ENCODE measurements at places on chromosomes 16 and 17. TPM values are rescaled to one million over a fixed set of nuclear protein-coding genes. Genes with fewer than 3 reads are reported as not detected.

BCL6B gene
- not detected for total RNA-seq

CLDN6 gene
- total RNA-seq = not detected

POLR2A gene
- total RNA-seq = 45.9 TPM

FADS6 gene
- total RNA-seq = not detected

WNT3 gene
- 3.0 TPM for total RNA-seq

CD79B gene
- not detected for total RNA-seq

HNF1B gene
- not detected for total RNA-seq

SLC16A11 gene
- not detected for total RNA-seq

FNDC8 gene
- not detected for total RNA-seq

GRCh38 chr17:4542003-4542725, 13.0 kb downstream of the MYBBP1A start:
- no peak for DNase-seq
- H3K36me3 ChIP-seq = no peaks in the 10 kb centered on the region
- H3K4me3 ChIP-seq = no peak overlapping the region
- no peak overlapping the region for H3K27ac ChIP-seq
- H3K27me3 ChIP-seq = no peaks in the 10 kb centered on the region

- no peaks in the 10 kb centered on the region for H3K27me3 ChIP-seq
- H3K27ac ChIP-seq = peak overlapping the region; percentile 98
- peaks cover 14% of the 10 kb centered on the region for H3K4me1 ChIP-seq
- H3K4me3 ChIP-seq = peak overlapping the region; percentile 98
- no peaks in the 10 kb centered on the region for H3K36me3 ChIP-seq
These were observed 762 bp downstream of the CDK12 start for GRCh38 chr17:39461926-39462569.

DNA sequence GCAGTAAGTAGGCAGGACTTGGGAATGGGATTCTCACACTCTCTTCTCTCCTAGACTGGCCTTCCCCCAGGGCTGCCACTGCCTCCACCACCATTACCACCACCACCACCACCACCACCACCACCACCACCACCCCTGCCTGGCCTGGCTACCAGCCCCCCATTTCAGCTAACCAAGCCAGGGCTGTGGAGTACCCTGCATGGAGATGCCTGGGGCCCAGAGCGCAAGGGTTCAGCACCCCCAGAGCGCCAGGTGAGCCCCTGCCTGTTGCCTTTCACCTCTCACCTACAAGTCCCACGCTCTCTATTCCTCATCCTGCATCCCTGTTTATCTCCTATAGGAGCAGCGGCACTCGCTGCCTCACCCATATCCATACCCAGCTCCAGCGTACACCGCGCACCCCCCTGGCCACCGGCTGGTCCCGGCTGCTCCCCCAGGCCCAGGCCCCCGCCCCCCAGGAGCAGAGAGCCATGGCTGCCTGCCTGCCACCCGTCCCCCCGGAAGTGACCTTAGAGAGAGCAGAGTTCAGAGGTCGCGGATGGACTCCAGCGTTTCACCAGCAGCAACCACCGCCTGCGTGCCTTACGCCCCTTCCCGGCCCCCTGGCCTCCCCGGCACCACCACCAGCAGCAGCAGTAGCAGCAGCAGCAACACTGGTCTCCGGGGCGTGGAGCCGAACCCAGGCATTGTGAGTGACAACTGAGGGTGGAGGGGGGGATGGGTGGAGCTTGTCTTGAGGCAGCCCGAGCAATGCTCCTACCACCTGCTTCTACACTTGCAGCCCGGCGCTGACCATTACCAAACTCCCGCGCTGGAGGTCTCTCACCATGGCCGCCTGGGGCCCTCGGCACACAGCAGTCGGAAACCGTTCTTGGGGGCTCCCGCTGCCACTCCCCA, 7.9 kb upstream of the TMEM88 start:
- no peak overlapping the region for H3K27ac ChIP-seq
- no peak overlapping the region for H3K4me3 ChIP-seq
- no peaks in the 10 kb centered on the region for H3K4me1 ChIP-seq
- H3K27me3 ChIP-seq = no peaks in the 10 kb centered on the region

DNA sequence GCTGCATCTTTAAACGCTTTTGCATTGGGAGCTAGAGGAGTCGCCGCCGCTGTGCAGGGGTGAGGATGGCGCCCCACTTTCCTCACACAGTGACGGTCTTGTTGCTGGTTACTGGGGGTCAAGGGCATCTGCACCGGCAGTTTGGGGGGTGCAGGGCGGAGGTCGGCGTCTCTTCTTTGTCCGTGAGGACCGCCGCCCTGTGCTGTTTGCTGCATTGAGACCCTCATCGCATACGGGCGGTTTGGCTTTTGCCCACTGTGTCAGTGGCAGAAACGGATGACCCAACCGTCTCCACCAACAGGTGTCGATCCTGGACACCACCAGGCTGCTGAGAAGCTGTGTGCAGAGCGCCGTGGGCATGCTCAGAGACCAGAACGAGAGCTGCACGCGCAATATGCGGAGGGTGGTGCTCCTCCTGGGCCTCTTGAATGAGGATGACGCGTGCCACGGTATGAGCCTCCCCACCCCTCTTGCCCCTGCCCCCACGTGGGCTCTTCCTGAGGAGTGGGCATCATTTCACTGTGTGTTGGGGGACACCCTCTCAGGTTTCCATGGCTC, 61.2 kb upstream of the ENDOV start:
- no peaks in the 10 kb centered on the region for H3K4me1 ChIP-seq
- no peak overlapping the region for H3K27ac ChIP-seq
- DNase-seq = no peak
- no peaks in the 10 kb centered on the region for H3K27me3 ChIP-seq

DNA sequence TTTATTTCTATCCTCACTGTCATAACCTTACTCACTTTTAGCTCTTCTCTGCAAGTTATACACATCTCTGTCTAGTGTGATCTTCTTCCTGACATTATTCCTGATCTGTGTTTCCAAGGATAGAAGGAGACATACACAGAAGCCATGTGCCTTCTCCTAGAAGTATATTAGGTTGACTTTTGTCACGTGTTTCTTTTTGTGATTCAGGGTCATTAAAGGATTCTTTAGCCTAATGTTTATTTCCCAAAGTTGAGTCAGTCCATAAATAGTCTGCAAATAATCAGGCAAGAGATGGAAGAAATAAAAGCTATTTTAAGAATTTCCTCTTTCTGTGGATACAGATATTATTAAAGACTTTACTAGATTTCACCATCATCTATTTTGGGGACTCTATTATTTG, 214.1 kb upstream of the GOT2 start:
- H3K27ac ChIP-seq = no peak overlapping the region
- no peaks in the 10 kb centered on the region for H3K4me1 ChIP-seq
- no peaks in the 10 kb centered on the region for H3K36me3 ChIP-seq
- no peak overlapping the region for H3K4me3 ChIP-seq
- H3K27me3 ChIP-seq = no peaks in the 10 kb centered on the region

DNA sequence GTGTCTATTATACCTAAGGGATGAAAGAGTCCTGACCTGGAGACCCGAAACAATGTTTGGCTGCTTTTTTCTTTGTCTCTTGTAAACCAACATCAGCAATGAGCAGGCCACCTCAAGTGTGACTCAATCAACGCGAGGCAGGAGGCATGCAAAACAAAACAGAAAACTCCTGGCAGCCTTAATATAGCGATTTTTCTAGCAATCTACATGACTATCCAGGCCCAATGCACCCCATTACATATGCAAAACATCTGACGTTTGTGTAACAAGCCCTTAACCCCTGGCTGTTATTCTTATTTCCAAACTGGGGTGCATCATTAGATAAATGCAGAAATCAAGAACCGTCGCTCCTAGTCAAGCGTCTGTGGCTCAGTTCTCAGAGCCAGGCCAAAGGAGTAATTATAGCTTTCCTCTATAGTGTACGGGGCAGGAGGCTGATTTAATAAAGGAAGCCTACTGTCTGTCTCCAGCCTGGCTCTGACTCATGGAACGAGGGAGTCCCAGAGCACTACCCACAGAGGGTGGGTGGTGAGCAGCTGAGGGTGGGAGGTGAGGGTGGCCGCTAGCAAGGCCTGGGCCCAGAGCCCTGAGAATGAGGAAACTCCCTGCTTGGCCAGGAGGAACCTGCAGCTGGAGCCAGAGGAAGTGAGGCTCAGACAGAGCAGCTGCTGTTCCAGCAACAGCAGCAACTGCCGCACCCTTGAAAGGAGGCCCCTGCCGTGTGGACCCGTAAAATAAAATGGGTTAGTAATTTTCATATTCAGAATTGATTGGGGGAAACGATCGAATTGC, 43.9 kb downstream of the CHD9 start:
- H3K4me1 ChIP-seq = peaks cover 35% of the 10 kb centered on the region
- no peaks in the 10 kb centered on the region for H3K36me3 ChIP-seq
- peak overlapping the region; percentile 74 for H3K4me3 ChIP-seq
- H3K27ac ChIP-seq = peak overlapping the region; percentile 88
- no peaks in the 10 kb centered on the region for H3K27me3 ChIP-seq

DNA sequence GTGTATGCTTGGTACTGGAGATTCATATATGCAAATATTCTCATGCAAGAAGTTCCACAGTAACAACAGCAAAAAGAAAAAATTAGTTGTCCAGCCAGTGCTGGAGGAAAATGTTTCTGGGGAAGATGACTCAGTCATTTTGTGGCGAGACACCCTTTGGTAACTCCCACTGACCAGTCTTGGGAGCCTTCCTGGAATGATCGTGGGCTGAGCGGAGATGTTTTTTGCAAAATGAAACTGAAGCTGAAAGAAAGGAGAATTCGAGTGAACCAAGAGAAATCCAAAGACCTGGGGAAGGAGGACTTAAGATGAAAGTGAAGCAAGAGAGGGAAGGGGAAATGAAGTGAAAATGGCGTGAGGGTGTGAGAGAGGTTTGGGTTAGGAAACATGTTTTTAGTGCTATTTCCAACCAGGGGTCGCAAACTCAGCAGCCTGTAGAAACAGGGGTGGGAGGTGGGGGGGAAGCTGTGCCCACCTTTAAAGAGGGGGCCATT, 5.2 kb downstream of the ITPRIPL2 start:
- peak overlapping the region; percentile 95 for H3K27ac ChIP-seq
- no peaks in the 10 kb centered on the region for H3K27me3 ChIP-seq
- H3K36me3 ChIP-seq = peaks cover 15% of the 10 kb centered on the region
- peak; percentile 96 for DNase-seq
- peak overlapping the region; percentile 76 for H3K4me3 ChIP-seq
- peaks cover 47% of the 10 kb centered on the region for H3K4me1 ChIP-seq
